ENCODE measurements at places on chromosomes 13 and 19.
A peak's percentile ranks its signal among the peaks of the same experiment; 100 is the strongest.

GRCh38 chr13:79171141-79172061 is 234.7 kb downstream of the RBM26 start:
- no peak for DNase-seq
- no peaks in the 10 kb centered on the region for H3K27me3 ChIP-seq
- H3K36me3 ChIP-seq = no peaks in the 10 kb centered on the region
- H3K4me3 ChIP-seq = no peak overlapping the region

DNA sequence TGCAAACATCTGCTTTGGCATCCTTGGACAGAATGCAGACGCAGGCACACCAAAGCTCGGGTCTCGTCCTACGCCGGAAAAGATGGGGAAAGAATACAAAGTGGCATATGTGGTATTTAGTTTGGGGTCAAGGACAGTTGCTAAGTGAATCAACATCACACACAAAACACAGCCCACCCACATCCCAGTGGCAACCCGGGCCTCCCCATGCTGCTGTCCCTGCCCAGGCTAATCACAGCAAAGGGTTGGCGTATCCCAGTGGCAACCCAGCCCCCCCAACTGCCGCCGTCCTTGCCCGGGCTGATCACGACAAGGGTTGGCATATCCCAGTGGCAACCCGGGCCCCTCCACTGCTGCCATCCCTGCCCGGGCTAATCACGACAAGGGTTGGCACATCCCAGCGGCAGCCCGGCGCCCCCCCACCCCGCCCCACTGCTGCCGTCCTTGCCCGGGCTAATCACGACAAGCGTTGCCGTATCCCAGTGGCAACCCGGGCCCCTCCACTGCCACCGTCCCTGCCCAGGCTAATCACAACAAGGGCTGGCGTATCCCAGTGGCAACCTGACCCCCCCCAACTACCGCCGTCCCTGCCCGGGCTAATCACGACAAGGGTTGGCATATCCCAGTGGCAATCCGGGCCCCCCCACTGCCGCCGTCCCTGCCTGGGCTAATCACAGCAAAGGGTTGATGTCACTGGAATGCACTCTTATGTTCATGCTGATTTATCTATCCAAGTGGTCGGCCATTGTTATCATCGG is 167.8 kb upstream of the SOX1 start:
- DNase-seq = no peak
- no peaks in the 10 kb centered on the region for H3K27me3 ChIP-seq
- H3K27ac ChIP-seq = no peak overlapping the region
- H3K4me3 ChIP-seq = no peak overlapping the region
- H3K4me1 ChIP-seq = no peaks in the 10 kb centered on the region

- H3K4me3 ChIP-seq = no peak overlapping the region
- no peak for DNase-seq
- H3K36me3 ChIP-seq = no peaks in the 10 kb centered on the region
- H3K27ac ChIP-seq = no peak overlapping the region
- no peaks in the 10 kb centered on the region for H3K27me3 ChIP-seq
These were observed 260.3 kb upstream of the GPC6 start for GRCh38 chr13:92966341-92966740.

DNA sequence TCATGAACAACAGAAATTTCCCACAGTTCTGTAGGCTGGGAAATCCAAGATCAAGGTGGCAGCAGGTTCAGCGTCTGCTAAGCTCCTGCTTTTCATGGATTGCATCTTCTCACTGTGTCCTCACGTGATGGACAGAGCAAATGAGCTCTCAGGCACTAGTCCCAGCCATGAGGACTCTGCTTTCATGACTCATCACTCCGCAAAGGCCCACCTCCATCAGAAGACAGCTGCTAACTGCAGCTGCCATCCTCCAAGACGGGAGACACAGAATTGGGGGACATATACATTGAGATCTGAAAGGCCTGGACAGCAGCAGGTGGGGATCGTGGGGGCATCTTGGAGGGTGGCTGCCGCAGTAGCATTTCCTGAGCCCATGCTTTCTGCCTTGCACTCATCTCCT is 44.4 kb upstream of the SPATA13 start:
- no peaks in the 10 kb centered on the region for H3K27me3 ChIP-seq
- no peak overlapping the region for H3K27ac ChIP-seq
- H3K4me3 ChIP-seq = no peak overlapping the region
- H3K36me3 ChIP-seq = no peaks in the 10 kb centered on the region
- DNase-seq = no peak

DNA sequence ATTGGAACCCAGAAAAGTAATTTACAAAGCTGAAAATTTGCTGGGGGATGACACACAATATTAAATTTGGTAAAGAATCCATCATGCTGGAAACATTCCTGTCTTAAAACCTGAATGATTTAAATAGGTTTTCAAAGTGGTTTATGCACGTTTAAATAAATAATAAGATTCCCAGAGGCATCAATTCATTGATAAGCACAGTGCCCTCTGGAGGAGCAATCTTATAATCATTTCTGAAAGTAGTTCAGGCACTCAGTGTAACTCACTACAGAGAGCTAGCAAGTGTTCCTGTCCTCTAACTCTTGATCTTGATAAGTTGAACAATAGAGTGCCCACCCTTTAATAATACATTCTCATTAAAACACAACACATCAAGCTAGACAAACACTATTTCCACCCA is 43.5 kb upstream of the SHISA2 start:
- no peaks in the 10 kb centered on the region for H3K27me3 ChIP-seq
- no peaks in the 10 kb centered on the region for H3K4me1 ChIP-seq
- no peak for DNase-seq

- no peaks in the 10 kb centered on the region for H3K36me3 ChIP-seq
- no peak overlapping the region for H3K4me3 ChIP-seq
- H3K4me1 ChIP-seq = no peaks in the 10 kb centered on the region
- H3K27ac ChIP-seq = no peak overlapping the region
- DNase-seq = no peak
These were observed 25.4 kb downstream of the RAB20 start for GRCh38 chr13:110536006-110536693.

- no peak for DNase-seq
- H3K27ac ChIP-seq = peak overlapping the region; percentile 75
- H3K4me3 ChIP-seq = no peak overlapping the region
- no peaks in the 10 kb centered on the region for H3K36me3 ChIP-seq
These were observed 22.7 kb downstream of the FAM187B start for GRCh38 chr19:35205733-35206323.

DNA sequence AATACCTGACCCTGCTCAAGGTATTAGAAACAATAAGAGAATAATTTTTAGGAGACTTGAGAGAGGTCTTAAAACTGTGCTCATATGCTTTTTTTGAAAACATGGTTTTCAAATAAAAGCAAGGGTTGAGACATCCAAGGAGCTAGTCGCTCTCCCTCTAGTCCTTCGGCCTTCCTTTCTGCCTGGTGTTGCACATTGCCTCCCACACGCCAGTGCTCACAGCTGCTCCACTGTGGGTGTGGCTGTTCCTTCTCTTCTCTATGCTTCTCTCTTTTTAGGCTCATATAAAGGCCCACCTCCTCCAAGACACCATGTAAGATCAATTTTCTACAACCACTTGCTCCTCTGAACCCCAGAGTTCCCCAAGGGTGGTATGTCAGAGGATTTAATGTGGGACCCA is 352.6 kb downstream of the ENOX1 start:
- no peaks in the 10 kb centered on the region for H3K36me3 ChIP-seq
- no peak for DNase-seq
- H3K4me1 ChIP-seq = no peaks in the 10 kb centered on the region
- no peaks in the 10 kb centered on the region for H3K27me3 ChIP-seq
- H3K4me3 ChIP-seq = no peak overlapping the region

GRCh38 chr19:23762884-23763711 is 4.4 kb upstream of the ZNF681 start:
- peak overlapping the region; percentile 98 for H3K4me3 ChIP-seq
- DNase-seq = peak; percentile 81

DNA sequence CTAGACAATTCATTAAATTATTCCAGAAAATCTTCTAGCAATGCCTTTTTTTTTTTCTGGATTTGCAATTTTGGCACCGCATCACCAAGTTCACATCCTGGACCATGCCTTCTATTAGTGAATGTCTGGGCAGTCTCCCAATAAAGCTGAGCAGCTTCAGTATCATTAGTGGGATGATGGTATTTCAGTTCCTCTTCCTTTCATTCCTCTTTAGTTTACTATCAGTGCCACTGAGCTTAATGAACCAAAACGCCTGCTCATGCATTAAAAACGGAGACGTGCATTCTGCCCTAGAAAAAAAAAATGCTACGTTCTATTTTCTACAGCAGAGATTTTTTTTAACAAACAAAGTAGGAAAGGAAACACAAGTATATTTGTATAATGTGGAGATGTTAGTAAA is 343.0 kb downstream of the PCDH9 start:
- no peaks in the 10 kb centered on the region for H3K36me3 ChIP-seq

- H3K4me1 ChIP-seq = no peaks in the 10 kb centered on the region
- no peaks in the 10 kb centered on the region for H3K27me3 ChIP-seq
- DNase-seq = no peak
- H3K4me3 ChIP-seq = no peak overlapping the region
- H3K36me3 ChIP-seq = peaks cover 36% of the 10 kb centered on the region
These were observed 68.7 kb downstream of the SLC7A1 start for GRCh38 chr13:29526741-29527140.

DNA sequence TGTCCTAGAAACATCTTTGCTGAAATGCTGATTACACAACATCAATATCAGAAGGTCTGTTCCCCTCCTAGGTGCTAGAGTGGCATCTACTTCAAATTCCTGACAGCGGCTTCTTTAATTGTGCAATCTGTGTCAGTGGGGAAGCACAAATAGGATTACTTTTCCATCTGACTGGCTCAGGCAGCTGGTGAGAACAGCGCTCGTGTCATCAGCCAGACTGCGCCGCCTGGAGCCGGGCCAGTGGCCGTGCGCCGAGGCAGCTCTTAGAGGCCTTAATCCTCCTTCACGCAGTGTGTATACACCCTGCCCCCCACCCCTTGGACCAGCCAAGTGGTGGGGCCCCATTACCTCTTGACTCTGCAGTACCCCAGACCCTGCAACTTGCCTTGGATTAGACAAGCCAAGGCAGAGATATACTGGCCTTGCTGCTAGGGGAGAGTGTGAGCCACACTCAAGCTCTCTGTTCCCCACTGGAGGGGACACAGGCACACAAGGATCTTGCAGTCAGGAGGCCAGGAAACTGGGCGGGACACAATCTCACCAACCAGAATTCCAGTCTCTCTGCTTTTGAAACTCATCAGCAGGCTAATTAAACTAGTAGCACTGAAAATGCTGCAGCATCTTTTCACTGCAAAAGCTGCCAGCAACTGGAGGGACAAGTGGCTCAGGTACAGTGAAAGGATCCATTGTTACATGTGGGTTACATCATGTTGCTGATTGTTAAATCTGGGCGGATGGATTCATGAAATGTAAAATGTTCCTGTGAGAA is 48.9 kb upstream of the EPHX3 start:
- no peak overlapping the region for H3K4me3 ChIP-seq
- no peak for DNase-seq
- no peaks in the 10 kb centered on the region for H3K36me3 ChIP-seq
- H3K27ac ChIP-seq = no peak overlapping the region
- peaks cover 90% of the 10 kb centered on the region for H3K4me1 ChIP-seq

DNA sequence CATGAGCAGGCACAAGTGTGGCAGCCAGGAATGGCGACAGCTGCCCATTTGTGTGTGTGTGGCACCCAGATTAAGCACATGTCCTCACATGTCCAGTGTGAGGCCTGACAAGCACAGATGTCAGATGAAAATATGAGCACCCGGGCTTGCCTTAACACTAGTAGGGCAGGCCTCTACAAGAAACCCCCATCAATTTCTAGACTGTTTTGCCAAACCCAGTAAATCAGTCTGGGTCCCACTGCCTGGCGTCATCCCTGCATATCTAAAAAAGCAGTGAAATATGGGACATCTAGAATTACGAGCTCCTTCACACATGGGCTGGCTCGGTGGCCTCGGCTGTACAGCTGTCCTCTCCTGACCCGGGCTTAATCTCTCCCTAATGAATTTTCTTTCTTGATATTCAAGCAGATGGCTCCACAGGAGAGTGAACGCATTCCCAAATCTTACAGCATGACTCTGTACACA is 432.7 kb downstream of the FOXO1 start:
- no peak overlapping the region for H3K4me3 ChIP-seq
- no peak for DNase-seq
- no peak overlapping the region for H3K27ac ChIP-seq
- H3K36me3 ChIP-seq = no peaks in the 10 kb centered on the region

DNA sequence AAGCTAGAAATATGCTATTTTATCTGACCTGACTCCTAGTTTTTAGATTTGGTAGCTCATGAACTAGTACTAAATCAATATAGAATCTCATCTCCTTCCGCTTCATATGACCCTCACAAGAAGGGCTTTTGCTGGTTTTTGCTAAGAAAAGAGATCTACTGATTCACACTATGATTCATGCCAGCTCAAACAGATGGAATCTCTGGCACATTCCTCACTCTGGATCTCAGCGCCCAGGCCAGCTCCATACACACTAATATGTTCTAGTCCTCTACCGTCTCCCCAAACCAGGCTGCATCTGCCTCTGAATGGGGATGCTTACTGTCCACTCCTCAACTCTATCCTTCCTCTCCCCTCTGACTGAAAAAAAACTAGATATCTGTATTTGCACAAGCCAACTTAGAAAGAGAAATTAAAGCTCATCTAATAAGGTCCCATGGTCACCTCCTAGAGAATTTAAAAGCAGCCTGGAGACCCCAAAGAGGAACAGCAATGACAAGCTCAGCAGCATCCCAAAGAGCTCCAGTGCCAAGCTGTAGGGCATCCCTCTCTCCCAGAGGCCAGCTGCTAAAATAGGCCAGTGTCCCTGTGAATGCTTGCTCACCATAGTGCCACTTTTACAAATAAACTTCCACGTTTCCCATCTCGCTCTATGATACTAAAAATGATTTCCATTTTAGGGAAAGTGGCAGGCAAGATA is 74.9 kb downstream of the LHFPL6 start:
- H3K36me3 ChIP-seq = no peaks in the 10 kb centered on the region
- H3K4me1 ChIP-seq = no peaks in the 10 kb centered on the region
- no peak for DNase-seq
- no peak overlapping the region for H3K4me3 ChIP-seq

DNA sequence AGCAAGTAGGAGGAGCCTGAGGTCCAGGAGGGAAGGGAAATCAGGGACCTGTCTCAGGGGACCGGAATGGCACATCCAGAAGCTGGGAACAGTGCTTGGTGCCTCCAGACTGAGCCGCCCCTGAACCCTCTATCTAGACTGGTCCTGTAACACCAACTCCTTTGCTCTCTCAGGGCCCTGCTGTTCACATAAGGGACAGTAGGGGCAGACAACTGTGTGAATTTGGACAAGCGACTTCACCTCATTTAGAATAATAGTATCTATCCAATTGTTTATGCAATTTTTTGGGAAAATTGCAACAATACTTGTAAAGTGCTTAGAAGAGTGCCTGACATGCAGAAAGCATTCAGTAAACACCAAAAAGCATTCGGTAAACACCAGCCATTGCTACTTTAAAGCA is 14.0 kb downstream of the SYMPK start:
- H3K4me3 ChIP-seq = no peak overlapping the region
- H3K36me3 ChIP-seq = peaks cover 74% of the 10 kb centered on the region
- DNase-seq = no peak
- H3K27ac ChIP-seq = no peak overlapping the region
- H3K4me1 ChIP-seq = no peaks in the 10 kb centered on the region
- no peaks in the 10 kb centered on the region for H3K27me3 ChIP-seq
